Activated effector memory CD4-positive, alpha-beta T cell treated with Interleukin-2 at 50 U/mL for 16 hours (primary cell): ENCODE measurements at places on chromosomes 2 and 18.

- DNase-seq: peak; percentile 72
Measured at GRCh38 chr2:126657636-126658318, 1.8 kb downstream of the GYPC start.

GRCh38 chr2:216648105-216648504 is 14.9 kb downstream of the IGFBP2 start:
- DNase-seq: no peak

DNA sequence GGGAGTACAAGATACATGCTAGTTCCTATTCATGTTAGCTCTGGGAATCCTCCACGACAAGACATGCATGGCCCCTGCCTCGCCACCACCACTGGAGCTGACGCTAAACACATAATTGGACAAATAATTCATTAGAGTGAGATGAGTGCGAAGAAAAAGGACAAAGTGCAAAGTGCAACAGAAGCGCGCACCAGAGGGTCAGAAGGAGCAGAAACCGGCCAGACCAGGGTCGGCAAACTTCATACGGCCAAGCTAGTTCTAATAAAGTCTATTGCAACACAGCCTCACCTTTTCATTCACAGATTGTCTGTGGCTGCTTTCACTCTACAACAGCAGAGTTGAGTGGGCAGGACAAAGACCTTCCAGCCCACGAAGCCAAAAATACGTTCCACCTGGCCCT is 266.1 kb upstream of the KLHL29 start:
- no peak for DNase-seq

GRCh38 chr2:195488567-195488966 is 168.5 kb upstream of the SLC39A10 start:
- DNase-seq: no peak

DNA sequence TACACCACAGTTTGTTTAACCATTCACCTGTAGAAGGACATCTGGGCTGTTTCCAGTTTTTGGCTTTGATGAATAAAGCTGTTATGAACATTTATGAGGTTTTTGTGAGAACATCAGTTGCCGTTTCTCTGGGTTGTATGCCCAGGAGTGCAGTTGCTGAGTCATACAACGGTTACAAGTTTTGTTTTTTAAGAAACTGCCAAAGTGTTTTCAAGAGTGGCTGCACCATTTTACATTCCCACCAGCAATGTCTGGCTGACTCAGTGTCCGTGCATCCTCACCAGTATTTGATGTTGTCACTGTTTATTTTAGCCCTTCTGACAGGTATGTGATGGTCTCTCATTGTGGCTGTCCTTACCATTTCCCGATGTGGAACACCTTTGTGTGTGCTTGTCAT is 48.0 kb upstream of the GPR17 start:
- no peak for DNase-seq

DNA sequence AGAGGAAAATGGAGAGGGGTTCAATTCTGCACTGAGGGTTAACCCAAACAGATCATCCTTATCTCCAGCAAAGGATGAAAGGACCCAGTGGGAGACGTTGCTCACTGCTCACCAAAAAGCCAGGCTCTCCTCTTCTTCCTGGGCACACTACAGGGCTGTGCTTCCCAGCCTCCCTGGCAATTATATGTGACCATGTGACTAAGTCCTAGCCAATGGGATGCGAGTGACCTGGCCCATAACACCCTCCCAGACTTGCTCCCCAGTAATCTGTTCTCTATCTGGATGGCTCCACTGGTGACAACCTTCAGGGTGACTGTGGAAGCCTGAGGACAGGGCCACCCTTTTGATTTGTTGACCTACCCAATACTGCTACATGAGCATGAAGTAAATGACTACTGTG is 10.9 kb upstream of the PRKCE start:
- DNase-seq: no peak

GRCh38 chr18:11320986-11321385 is 171.6 kb upstream of the PIEZO2 start:
- no peak for DNase-seq

DNA sequence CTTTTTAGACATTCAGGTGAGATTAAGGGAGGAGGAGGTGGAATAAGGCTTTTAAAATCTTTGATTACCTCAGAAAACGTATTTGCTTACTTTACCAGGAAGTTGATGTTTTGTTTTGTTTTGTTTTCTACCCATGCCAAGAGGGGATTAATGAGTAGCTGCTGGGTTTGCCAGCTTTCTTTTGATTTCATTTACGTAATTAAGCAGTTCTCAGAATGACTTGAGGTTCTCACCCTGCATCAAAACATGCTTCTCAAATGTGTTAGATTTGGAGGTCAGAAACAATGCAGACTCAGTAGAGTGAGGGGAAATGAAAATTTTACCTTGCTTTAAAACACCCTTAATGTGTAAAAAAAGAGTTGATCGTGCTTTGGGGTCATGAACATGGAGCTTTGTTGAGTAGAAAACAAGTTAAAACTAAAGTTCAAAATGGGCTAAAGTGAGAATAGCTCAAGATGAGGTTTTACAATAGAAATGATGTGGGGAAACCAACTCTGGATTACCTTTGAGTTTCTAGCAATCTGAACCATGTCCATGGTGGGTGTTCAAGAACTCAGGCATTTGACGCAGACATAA is 217.1 kb upstream of the EPAS1 start:
- DNase-seq: no peak

DNA sequence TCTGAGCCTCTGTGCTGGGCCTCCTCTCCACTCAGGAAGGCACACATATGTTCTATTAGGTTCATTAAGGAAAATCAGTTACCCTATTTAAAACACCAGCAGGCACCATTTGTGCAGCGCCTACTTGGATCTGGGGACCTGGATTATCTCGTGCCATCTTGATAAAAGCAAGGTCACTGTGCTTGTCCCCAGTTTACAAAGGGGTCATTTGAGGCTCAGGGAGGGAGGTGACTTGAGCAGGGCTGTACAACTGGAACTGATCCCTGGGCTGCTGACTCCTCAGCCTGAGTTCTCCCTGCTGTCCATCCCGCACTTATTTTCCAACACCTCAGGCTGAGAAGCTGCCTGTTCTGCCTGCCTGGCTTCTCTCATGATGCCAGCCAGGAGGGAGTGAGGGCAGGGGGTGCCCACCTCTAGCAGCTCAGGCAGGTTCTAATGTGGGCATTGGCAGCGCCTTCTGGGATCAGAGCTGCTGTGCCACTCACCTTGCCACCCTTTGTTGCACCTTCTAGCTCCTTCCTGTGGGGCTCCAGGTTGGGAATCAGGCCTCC is 120.3 kb downstream of the GLI2 start:
- no peak for DNase-seq

- no peak for DNase-seq
Measured at GRCh38 chr2:85647823-85648526, 20.0 kb downstream of the SFTPB start.

- no peak for DNase-seq
Measured at GRCh38 chr2:186641132-186641806, 51.4 kb downstream of the ITGAV start.
